ENCODE measurements at places on chromosomes 16 and 17. TPM values are rescaled to one million over a fixed set of nuclear protein-coding genes. Genes with fewer than 3 reads are reported as not detected.

The OR1E2 gene
- polyA plus RNA-seq, result not detected

The GNAO1 gene
- polyA plus RNA-seq, result 0.19 TPM

DNA sequence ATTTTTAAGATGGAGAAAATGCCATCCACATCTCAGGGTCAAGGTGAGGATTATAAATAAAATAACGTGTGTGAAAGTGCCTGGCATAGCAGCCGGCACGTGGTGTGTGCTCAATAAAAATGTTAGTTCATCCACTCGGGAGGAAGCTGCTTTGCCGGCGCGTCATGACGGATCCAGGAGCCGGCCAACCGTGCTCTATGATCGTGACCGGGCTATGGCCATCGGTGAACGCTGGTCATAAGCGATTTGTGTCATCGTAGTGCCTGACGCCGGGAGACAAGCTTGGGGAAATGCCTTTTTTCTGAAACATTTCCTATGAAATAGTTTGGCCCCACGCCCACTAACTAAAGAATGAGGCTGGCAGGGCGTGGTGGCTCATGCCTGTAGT lies 74.0 kb downstream of the CMC2 start:
- peak; percentile 50 for DNase-seq

DNA sequence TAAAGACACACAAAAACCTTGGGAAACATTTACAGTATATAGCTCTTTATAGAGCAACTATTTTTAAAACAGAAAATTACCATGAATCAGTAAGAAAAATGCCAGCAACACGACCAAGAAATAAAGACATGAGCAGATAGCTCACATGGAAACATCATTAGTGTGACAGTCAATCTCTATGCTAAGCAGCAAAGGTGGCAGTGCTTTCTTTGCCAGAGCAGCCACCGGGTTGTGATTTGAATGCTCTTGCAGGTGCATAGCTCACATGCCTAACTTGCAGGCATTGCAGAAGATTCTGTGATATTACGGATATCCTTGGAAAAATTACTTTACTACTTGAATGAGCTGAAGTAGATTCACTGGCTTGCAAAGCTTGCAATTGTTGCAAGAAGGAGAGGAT lies 652.9 kb upstream of the C16orf82 start:
- DNase-seq, result no peak

- no peak for DNase-seq
Measured at GRCh38 chr17:63113167-63113566, 147.1 kb downstream of the TANC2 start.

DNA sequence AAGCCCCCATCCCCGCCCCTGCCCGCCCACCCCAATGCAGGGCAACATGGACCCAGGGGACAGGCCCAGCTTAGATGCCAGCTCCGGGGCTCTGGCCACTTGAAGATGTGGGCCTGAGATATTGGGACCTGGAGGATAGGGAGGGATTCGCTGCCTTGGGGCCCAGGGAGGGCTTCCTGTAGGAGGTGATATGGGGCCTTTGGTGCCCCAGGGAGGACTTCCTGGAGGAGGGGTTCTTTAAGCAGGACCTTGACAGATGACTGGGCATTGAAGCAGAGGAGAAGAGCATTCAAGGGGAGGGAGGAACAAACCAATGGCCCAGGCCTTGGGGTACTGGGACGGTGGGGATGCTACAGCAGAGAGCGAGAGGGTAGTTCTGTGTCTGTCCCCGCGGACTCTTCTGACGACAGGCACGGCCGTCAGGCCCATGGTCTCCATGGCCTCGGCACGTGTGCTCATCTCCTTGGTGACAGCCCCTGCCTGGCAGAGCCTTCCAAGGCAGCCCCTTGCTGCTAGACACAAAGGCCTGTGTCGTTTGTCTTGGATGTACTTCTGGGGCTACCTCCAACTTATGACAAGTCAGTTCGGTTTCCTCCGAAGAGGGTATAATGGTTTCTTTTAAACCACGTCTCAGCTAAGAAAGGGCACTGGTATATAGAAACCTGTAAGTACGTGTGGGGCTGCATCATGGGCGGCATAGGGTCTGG lies 55.5 kb upstream of the ZC3H18 start:
- DNase-seq, result no peak

DNA sequence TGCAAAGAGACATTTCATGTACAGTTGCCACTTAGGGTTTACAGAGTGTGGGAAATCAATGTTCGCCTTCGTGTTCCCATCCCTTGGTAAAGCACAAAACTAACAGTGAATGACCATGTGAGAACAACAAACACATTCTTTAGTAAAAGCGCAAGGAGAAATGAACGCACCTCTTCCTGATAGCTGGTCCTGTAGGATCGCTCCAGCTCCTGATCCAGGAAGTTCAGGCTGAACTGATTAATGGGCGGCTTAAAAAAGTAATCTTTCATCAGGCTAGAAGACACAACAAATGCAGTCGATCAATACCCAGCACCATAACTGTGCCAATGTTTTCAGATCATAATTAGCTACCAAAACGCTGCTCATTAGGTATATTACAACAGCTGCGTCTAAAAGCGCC lies 108.3 kb upstream of the CREBBP start:
- DNase-seq, result no peak

- DNase-seq, result no peak
Measured at GRCh38 chr16:12752159-12752558, 51.5 kb downstream of the CPPED1 start.

All from mammary epithelial cell (primary cell).